ENCODE measurements at places on chromosomes 3 and 15.

DNA sequence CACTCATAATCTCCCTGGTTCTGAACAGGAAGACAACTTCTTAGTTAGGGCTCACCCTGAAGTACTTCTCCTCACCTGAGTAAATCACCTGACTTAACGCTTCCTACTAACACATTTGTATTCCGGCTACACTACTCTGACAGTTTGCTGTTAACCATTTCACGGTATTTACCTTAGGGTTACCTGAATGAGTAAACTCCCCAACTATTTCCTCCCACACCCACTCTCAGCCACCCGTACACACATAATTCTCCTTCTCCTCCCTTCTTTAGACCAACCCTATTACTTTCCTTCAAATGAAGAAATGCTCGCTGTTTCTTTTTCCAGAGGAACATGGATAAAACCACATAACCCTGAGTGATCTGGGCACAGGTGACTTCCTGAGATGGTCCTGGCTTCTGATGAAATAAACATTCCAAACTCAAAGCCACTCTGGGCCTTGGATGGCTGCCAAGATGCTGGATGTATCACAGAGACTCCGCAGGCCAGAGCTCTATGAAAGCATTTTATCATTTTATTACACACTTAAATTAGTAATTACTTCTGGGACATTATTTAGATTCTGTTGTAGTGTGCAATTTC, 183.6 kb upstream of the ATP11B start:
- DNase-seq: no peak

- no peak for DNase-seq
Observed at GRCh38 chr3:178097576-178097975, 438.7 kb upstream of the KCNMB2 start.

DNA sequence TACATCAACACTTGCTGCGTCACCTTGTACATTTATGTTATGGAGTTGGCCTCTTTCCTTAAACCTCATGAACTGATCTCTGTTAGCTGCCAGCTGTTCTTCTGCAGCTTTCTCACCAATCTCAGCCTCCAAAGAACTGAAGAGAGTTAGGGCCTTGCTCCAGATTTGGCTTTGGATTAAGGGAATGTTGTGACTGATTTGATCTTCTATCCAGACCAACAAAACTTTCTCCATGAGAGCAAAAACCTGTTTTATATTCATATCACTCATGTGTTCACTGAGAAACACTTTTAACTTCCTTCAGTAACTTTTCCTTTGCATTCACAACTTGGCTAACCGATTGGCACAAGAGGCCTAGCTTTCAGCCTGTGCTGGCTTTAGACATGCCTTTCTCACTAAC, 1156.0 kb upstream of the CADM2 start:
- DNase-seq: no peak

DNA sequence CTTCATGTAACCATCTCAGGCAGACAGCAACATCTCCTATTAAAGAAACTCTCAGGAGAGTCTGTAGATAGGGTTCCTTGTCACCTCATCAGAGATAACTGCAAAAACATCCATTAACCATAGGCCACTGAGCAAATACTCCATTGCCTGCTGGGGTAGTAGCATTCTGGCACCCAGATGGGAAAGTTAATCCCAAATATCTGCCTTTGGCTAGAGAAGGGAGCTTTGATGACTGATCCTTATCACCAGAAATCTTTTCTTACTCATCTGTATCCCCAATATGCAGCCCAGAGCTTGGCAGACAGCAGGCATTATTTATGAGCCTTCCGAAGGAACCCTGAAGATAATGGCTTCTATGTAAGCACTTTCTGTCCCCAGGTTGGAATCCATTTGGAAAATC, 173.1 kb downstream of the MFSD1 start:
- no peak for DNase-seq

DNA sequence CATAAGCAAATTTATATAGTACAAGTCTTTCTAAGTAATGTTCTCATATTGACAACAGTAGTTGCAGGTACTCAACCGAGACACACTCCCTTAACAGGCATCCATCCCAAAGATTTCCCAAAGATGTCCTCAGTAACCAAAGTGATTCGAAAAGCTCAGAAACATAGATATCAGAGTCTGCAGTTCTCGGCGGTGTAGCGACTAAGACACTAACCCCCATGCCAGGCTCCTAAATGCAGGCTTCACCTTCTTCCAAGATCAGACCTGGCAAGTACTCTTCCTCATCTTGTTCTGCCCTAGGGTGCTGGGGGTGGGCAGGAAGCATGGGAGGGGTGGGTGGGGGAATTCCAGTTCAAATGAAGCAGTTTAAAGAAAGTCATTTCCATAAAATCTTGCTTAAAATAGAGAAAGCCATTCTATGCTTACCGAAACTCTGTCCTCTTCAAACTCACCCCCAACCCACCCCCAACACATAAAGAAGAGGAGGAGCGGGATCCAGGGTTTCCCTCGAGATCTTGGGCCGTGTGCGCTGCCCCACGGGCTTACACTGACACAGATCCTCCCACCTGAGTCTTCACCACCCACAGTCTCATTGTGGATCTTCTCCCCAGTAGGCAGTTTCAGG, 59.0 kb upstream of the BCL6 start:
- no peak for DNase-seq

DNA sequence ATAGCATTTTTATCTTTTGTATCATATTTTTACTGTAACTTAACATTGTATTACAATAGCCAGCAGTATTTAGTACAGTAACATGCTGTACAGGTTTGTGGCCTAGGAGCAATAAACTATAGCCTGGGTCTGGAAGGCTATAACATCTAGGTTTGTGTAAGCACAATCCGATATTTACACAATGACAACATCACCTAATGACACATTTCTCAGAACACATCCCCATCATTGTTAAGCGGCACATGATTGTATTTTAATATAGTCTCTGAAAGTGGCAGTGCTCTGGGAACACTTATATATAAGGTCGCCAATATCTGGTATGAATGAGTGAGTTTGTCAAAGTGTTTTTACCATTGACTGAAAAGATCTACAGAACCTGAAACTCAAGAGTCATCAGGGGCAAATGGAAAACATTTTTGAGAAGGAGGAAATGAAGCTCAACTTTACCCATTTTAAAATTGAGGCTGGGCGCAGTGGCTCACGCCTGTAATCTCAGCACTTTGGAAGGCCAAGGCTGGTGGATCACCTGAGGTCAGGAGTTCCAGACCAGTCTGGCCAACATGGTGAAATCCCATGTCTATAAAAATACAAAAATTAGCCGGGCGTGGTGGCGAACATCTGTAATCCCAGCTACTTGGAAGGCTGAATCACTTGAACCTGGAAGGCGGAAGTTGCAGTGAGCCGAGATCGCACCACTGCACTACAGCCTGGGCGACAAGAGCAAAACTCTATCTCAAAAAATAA, 38.8 kb upstream of the TNFSF10 start:
- no peak for DNase-seq

DNA sequence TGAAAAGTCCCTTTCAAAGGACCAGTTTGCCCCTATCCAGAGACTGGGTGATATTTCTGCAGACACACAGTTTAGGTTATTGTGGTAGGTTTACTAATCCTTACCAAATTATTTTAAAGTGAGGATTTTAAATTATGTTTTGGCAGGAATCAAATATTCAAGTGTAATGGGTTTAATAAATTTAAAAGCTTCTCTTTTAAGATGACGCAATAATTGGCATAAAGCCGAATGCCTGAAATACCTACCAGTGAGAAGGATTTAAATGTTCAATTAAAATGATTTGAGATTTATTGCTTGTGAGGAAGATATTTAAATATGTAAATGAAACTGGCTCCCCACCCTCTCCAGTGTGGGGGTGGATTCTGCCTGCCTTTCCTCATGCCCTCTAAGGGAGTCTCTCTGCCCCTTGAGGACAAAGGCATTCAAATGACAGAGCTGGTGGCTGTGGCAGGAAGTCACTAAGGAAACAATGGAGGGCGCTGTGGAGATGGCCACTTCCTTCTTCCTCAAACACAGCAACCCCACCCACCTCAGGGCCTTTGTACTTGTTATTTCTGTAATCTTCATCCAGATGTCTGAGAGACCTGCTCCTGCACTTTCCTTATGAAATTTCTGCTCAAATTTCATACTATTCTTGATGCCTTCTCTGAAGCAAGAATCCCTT, 131.7 kb downstream of the TNIK start:
- no peak for DNase-seq

DNA sequence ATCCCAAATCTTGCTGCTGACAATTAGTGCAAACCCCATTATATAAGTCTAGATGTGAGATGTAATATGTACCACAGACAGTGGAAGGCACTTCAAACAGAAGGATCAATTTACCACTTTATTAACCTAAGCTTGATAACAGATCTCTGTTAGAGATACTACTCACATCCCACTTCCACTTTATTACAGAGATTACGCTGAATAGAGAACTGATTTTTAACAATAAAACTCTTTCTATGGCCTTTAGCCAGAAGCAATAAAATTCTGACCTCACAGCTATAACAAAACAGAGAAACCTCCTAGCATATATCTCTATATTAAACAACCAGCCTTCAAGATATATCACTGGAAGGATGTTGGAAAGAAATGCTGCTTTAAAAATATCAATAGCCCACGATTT, 517.7 kb downstream of the MAGI1 start:
- no peak for DNase-seq

DNA sequence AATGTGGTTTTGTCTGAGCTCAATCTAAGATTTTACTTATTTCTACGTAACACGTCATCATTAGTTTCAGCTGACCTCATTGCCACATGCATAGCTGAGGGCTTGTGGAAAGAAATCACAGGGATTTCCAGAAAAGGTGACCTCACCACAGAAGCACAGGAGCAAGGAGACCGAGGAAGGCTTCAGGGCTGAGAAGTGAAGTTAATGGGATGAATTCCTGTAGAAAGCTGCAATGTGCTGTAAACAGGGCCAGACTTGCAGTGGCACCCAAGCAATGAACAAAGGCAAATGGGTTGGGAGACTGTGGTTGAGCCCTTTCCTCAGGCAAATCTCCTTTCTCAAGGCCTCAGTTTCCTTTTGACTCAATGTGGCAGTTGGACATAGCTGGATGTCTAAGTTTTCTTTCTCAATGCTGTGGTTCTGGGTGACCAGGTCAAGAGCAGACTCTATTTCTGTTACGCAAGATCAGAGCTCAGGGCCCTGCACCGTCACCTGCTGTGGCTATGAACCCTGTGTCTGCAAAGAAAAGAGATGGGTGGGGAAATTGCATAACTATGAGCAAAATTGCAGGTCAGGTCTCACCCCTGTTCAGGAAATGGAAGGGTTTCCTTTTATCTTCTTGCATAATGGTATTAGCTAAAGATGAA, 252.2 kb upstream of the TBL1XR1 start:
- DNase-seq: no peak

DNA sequence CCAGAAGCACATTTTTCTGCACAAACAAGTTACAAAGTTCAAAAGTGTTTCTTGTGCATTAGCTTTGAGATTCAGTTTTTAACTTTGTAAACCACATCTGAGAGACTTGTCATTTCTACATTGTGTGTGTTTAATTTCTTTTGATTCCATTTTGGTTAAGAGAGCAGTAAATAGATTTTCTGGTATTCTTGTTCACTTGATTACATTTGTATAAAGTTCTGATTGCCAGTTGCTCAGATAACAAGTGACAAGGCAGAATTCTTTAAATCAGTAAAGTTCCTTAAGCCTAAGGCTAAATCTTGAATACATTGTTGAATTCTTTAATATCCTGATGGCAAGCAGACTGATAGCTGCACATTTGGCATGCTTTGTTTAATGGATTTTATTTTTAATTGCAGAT, 3.1 kb upstream of the FBXO22 start:
- no peak for DNase-seq

DNA sequence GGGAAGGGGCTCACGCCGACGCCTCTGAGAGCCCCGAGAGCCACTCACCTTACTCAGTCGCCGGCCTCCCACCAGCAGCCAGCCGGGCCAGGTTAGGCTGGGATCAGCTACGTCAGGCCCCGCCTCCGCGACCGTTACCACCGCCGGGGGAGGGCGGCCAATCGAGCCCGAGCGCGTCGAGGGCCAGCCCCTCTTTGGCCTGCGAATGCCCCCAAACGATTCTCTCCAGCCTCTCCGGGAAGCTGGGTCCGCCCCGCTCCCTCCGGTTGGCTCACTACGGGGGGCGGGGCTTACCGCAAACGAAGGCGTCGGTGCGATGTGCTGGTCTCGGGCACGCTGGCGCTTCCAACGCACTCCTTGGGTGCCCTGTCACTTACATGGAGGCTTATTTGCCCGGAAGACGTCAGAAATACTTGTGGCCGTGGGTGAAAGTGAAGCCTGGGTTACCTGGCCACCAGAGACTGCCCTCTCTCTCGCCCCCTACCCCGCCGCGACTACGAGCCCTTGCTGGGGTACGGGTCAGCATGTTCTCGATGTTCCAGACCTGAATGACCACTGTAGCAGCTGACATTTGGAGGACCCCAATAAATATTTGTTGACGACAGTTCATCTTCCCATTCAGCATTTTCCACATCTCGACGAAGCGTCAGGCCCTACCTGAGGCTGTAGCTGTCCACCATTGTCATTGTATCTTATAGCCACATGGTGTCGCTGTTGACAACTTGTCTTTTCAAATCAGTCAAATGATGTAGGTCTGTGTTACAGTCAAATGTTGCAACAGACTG, at the start of gene CEP70:
CEP70 (minus strand) TSS at position 111 of the 785 bp plus-strand sequence. CDS start 21,333 bp downstream, outside the sequence.
- no peak for DNase-seq

GRCh38 chr15:87167706-87168105, 1088.0 kb downstream of the AGBL1 start:
- no peak for DNase-seq

DNA sequence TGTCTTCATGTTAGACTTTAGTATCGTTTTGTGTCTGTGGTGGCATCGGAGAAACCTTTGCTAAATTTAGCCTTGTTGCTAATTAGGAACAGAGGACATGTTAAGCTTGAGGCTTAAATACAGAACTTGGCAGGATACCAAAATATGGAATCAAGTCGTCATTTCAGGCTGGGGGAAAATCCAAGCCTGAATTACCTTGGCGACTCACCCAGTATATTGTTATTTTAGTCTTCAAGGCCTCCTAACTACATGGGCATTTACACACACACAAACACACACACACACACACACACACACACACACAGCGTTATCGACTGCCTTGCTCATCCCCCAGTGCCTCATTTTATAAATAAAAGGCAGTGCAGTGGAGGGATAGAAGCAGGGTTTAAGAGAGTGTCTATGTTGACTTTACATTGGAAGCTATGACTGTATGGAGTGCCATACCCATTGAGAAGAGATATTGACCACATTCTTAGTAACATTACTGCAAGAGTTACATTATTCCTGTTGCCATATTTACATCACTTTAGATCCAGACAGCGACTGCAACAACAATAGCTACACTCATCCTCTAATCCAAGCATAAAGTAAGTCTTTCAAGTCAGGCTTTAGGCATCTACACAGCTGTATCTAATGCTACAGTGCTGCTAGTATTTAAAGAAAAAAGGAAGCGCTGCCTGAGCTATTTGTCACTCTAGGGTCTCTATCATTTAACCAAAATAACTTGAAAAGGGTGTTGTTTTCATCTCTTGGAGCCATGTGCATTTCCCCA, 210.8 kb upstream of the SEMA6D start:
- no peak for DNase-seq

DNA sequence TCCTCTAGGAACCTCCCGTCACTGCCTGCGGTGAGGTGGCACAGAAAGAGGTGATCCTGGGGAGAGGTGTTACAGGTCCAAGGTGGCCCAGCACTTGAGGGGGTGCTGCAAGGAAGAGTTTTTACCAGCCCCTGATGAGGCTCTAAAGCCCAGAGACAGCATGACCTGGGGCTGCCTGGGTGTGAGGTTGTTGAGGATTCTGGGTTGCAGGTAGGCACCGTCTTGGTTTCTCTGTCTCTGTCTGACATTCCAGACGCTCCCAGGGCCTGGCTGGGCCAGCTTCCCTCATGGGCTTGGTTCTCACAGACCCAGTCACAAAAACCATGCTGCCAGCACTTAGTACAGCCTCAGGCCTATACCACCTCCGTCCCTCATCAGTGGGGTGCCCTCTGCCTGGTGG, 31.1 kb downstream of the DNAJB8 start:
- DNase-seq: no peak

- DNase-seq: no peak
Observed at GRCh38 chr15:91528801-91529200, 324.7 kb upstream of the SLCO3A1 start.
